ENCODE measurements at places on chromosomes 2 and 18.

DNA sequence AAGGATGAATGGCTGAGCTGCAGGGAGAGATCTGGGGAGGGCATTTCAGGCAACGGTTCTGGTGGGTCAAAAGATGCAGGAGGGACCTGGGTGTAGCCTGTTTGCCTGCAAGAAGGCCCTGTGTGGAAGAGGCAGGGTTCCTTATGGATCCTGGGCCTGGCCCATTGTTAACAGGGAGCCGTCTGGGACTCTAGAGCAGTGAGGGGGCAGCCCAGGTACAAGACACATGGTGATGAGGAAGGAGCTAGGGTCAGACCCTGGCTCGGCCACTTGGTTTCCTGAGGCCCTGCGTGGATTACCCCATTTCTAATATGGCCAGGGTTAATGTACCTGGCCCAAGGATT lies 124.9 kb downstream of the GLI2 start:
- DNase-seq = no peak

- DNase-seq = no peak
Measured at GRCh38 chr18:36331521-36331971, 34.0 kb downstream of the FHOD3 start.

DNA sequence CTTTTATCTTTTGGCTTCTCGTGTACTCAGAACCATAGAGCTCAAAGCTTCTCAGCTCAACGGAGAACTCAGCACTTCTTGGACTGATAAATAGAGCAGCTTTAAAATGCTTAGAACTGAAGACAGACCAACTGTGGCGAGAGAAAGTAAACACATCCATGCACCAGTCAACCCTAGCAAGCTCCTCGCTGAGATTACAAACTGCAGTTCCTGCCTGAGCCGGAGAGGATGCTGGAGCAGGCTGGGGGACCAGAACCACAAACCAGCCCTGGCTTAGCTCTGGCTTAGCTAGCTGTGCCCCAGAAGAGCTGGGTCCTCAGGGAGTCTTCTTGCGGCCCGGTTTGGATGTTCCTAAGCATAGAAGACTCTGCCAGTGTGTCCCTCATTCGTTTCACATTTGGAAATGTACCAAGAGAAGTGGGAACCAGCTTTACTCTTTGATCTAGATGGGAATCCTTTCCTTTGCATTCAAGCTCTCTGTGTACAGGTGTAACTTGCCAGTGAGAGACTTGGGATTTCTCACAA lies 5.6 kb downstream of the PAX8 start:
- DNase-seq = peak; percentile 35

DNA sequence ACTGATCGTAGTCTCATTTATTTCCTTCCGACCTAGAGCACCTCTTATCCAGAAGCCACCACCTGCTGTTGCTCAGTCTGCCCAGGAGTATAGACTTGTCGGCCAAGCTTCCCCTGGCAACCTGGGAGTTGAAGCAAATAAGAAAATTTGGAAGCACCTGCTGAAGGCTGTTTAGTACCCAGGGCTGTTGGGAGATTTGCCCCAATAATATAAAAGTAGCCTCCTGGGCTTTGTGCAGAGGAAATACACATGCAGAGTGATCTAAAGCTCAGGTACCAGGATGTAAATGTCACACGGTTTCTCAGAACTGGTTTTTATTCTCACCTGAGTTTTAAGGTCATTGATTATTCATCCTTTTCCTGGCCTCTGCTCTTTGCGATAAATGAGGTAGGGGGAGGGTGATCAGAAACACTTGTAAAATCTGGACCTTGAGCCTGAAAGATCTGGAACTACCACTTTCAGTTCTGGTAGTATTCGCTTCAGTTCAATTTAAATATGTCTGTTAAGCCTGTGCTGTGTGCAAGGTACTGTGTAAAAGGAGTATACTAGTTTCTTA lies 789 bp upstream of the COX7A2L start:
- DNase-seq = no peak

DNA sequence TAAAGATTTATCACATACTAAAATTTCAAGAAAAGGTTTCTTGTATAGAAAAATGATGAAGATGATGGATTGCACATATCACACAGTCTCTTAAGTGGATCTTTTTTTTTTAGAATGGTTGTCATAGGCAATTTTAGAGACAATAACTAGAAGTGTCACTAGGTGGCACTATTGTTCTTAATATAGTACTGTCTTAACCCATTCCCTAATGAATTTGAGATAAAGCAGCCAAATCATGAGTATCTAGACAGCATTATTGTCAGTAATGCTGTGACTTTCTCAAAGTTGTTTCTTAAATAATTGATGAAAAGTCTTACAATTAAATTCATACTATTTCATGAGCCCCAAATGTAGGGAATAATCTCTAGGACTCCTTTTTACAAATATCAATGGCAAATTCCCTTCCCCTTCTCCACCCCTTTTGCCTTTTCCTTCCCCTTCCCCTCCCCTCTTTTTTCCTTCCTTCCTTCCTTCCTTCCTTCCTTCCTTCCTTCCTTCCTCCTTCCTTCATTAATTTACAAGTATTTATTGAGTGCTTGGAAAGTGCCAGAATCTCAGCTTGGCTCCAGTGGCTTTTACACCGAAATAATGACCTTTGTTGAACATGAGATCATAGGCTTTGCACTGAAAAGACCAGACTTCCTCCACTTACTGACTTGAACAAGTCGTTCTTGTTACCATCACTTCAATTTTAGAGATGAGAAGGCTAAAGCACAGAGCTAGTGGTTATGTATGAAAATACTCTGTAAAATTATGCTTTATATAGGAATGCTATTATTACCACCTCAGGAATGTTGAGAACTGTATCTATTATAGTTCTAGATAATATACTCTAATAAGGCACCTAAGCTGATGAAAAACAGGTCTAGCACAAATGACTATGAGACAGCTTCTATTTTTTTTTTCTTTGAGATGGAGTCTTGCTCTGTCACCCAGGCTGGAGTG lies 19.8 kb downstream of the MYL12B start:
- DNase-seq = no peak

DNA sequence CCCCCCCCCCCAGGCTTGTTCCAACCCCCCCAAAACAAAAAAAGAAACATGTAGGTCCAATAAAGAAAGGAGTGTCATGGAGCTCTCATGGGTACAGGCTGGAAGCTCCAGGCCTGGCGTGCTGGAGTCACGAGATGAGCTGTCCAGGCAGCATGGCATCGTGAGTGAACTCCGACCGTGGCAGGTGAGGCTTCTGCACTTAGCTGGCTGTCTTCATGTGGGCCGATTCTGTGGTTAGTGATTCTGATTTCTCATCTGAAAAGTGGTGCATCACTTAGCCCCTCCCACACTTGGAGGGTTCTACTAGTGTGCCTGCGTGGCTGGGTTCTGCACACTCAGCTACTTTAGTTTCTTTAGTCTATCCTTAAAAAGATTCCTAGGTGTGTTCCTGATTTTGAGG lies 126.4 kb upstream of the MGAT5 start:
- no peak for DNase-seq

DNA sequence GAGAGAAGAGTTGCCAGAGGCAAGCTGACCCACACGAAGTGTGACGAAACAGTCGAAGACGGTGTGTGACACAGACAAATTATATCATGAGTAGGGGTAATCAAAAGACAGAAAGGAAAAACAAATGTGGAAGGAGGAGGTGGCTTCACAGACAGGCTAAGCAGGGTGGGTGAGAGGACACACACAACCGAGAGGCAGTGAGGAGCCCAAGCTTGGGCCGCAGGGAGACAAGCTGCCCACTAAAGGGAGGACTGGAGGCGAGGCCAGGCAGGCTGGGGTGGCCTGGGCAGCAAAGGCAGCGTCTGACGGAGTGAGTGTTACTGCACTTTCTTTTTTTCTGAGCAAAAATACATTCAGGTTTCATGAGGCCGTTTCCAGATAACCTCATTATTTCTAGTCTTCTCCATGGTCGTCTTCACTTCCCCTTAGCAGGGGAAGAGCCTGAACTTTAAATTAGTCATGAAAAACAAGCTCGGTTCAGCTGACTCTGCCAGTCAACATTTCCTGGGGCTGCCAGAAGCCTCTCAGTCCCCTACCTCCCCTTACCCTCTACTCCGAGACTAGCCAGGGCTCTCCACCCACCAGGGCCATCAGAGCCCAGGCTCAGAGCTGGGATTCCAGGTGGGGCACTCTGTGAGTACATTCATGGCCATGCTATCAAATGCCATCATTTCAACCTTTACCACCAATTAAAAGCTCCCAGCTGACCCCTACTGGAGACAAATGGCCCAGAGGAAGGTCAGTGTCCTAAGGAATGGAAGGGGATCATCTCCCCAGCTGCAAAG lies 13.8 kb upstream of the ZFP36L2 start:
- no peak for DNase-seq

- no peak for DNase-seq
Measured at GRCh38 chr18:2091937-2092336, 479.4 kb downstream of the METTL4 start.

DNA sequence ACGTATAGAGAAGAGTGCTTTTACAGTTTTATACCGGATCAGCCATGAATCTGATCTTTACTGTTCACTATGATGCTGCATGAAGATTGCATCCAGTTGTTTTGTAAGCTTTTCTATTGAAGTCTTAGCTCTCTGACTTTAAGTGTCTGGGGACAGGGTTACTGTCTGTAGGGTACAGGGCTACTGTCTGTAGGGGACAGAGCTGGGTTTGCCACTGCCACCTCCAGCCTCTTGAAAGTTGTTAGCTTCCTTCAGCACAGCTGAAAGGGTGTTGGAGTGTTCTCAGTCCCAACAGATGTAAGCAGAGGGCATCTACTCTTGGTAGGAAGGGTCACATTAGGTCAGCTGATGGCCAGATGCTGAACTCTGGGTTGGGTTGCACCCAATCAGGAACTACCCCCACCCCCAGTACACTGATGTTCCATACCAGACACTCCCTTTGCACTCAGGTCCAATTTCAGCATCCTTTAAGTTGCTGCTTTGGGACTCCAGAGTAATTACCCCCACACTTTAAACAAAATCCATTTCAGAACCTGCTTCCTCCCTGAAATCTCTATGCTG lies 58.0 kb downstream of the MYL12B start:
- DNase-seq = no peak

DNA sequence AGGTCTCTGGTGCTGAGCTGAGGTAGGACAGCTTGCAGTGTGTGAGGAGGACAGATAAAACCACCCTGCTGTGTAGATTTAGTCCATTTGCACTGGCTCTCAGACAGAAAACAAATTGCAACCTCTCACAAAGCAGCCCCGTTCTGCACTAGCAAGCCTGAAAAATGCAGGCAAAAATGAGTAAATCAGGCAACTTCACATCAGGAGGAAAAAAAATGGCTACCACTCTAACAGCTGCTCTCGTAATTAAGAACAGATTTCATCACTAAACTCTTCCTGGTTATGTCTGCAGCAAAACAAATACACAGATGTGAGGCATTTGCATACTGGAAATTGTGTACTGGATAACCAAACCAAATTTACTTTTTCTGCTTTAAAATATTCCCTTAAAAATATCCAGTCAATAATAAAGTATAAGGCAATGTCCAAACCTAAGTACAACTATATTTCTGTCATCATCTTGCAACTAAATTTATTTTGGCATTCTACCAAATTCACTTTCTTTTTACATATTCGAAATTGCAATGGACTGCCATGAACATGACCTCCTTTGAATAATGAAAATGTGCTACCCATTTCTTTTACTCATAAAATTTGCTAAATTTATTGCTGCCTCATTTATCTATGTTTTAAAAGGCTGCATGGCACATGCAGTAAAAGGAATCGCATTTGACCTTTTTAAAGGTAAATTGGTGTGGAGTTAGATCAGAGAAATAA lies 157.4 kb downstream of the AFF3 start:
- DNase-seq = peak; percentile 47

GRCh38 chr2:216171011-216171410 lies 61.9 kb downstream of the XRCC5 start:
- DNase-seq = no peak

DNA sequence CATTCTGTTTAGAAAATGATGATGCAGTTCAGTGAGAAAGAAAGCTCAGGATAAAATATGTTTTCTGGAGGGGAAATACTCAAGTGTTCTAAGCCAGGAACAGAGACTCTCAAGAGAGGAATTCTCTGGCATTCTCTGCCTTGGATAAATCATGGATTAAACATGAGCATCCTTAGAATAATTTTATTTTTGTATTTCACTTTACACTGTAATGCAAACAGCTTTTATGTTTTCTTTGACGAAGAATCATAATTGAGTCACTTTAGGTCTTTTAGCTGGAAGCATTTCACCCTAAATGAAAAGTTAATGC lies 11.1 kb downstream of the GDF7 start:
- no peak for DNase-seq

GRCh38 chr18:58934356-58934755 lies 69.7 kb downstream of the ZNF532 start:
- DNase-seq = no peak

DNA sequence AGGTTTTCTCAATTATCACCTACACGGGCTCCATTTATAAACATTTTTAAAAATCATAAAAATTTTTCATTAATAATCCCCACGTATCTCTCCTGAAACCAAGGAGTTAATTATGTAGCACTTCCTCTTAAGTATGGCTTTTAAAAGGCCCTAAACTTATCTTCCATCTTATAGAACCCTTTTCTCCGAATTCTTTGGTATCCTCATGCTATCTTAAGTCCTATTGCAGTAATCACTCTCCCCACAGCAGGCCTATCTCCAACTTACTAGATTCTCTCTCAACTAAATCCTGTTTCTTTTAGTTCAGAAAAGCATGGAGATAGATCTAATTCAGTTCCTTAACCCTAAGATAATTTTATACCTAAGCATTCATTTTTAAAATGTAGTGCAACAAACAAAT lies 26.2 kb downstream of the RPRD1A start:
- DNase-seq = no peak

- DNase-seq = peak; percentile 62
Measured at GRCh38 chr2:176931588-176932563, 280.7 kb upstream of the HNRNPA3 start.

GRCh38 chr2:50791271-50791670 lies 240.7 kb downstream of the NRXN1 start:
- no peak for DNase-seq

DNA sequence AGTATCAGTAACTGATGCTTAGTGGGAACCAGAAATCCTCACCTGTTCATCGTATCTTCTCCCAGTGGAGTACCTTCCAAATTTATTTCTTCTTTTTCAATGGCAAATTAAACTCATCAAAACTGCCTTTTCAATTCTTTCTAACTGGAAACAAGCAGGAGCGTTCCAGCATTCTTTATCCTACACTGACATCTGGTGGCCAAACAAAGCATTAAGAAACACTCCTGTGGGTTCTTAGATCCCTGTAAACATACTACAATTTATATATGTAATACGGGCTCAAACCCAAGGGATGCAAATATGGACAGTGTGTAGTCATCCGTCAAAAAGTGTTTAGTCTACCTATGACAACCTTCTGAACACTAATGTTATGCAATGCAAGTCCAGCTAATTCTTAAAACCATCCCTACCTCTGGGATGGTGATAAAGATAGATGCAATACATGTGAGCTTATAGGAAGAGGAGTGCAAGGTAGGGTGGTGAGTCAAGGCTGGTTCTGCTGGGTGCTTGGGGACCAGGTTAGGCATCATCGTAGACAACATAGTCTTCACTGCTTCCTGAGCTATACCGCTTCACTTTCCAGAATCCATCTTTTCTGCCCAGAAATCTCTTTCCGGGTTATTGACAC lies 375.0 kb downstream of the CTNNA2 start:
- DNase-seq = peak; percentile 12

DNA sequence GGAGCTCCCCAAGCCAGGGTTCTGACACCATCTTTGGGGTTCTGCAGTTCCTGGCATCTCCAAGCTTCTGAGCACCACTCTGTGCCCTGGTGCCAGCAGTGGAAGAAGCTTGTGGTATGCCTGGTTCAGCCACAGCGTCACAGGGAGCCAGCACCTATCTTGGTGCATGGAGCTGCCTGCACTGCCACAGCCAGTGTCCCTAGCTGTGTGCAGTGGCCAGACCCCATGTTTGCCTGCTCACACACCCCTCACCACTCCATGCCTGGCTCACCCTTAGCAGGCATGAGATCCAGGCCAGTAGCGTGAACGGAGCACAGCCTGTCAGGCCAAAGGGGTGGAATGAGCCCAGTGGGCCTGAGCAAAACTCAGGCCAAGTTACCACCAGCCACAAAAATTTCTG lies 290.2 kb upstream of the LRATD1 start:
- DNase-seq = no peak
